CD4-positive, alpha-beta T cell treated with Interleukin-17A for 1 hour (primary cell): ENCODE measurements at places on chromosomes 4 and X.

DNA sequence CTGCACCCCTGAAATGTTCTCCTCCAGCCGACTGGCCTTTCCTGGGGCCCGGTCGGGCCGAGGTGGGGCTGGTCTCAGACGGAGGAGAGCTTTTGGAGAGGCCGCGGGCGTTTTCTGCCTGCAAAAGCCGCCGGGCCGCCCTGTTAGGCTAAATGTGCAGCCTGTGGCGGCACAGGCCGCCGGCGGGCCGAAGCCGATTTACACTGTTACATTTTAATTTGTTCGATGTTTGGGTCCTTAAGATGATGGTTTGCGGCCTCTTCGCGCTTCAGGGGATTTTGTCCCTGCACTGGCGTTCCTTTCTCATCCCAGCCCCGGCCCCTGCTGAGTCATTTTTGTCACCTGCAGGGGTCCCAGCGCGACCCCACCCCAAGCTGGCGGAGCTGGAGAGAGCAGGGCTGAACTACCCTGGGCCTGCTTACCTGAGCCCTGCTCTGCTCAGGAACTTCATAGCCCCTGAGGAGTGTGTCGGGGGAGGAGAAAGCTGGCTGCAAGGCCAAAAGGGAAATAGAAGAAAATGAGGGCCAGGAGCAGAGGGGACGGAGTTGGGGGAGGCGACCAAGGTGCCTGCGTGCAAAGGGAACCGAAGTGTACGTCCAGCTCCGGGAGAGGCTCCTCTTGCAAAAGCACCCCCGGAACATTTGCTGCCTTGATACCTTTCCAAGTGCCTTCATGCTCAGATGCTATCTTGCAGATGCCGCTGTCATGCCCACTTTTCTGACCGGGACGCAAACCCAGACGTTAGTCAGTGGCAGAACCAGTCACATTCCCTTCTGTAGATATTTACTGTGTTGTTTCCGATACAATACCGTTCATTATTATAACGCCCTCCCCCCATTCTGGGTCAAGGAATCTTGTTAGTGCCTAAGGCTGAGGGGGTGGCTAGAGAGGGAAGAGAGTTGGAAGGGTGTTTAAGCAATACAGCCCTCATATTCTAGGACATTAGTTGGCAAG is 977 bp upstream of the RBBP7 start:
- DNase-seq: no peak

- DNase-seq: no peak
These were observed 259.1 kb upstream of the SLIT2 start for GRCh38 chr4:19992471-19993093.

DNA sequence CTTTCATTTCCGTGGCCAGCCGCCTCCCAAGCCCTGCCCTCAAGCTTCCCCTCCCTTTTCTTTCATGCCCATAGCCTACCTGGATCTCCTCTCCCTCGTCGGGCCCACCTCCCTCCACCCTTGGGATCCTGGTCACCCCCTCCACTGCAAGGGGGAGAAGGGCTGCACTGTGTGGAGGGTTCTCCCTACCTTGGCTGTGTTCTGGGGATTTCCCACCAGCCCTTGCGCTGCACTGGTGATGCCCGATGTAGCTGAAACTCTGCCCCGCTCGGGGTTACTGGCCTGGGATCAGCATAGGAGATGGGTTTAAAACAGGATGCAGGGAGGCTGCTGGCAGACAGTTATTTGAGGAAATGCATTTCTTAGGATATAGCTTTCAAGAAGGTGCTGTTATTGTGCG is 128.9 kb downstream of the TBL1X start:
- DNase-seq: no peak

GRCh38 chrX:140815868-140816267 is 106.3 kb downstream of the LINC00632 start:
- no peak for DNase-seq

GRCh38 chr4:156970501-156971164 is 966 bp downstream of the PDGFC start:
- no peak for DNase-seq

DNA sequence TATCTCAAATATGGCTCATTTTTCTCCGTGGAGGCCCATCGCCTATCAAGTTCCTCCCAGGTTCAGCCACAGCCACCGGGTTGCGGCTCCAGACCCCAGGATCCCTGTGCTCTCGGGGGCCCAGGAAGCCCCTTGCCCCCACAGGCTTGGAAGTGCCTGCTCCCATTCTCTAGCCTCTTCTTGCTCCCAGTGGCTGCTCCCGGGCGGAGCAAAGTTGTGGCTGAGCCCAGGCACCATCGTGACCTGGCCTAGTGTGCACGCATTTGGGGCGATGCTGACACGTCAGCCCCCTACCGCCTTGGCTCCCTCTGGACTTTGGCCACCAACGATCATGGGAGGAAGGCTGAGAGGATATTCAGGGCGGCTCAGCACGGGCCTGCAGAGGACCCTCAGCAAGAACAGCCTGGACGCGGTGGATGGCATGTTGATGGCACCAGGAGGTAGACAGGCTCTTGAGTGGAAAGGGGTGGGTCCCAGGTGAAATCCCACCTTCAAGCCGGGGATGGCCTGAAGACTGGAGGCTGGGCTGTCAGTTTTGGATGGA is 419.4 kb upstream of the AGA start:
- no peak for DNase-seq

- DNase-seq: peak; percentile 71
These were observed 1.8 kb downstream of the TBC1D1 start for GRCh38 chr4:37892641-37893040.

DNA sequence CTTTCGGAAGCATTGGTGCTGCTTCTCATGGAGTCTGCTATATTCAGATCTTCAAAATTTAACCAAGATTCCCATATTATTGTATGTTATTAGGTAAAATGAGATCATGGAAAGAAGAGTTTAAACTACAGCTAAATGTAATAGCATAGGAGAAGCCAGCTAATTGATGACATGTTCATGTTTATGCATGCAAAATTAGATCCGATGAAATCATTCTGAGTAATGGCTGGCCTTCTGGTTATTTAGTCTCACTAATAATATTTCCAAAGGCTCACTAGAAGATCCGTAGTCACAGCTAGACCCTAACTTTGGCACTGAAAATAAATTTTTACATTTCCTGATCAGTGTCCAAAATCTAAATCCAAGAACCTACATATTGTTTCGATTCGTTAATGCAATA is 19.8 kb upstream of the PHKA2 start:
- no peak for DNase-seq

DNA sequence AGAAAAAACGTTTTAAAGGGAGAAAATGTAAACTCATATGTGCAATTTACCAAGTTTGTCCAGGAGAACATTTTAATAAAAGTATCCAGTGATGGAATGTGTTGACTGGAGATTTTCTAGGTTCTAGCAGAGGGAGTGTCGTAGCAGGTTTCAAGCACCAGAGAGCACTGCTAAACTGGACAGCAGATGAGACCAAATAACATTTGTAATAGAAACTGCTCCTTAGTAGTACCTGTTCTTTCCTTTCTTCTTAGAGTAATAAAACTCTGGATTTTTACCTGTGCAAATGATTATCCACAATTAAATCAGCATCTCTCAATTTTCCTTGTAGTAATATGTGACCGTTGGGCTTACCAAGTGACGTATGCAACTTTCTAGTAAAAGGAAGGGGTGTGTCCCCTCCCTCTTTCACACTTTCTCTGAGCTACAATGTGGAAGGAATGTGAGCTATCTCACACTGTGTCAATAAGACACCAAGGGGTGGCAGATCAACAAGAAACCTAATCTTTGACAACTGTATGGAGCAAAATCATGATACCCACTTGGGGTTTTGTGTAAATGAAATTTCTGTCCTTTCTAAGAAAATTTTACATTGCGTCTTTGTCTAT is 9.5 kb downstream of the HPGDS start:
- no peak for DNase-seq

- DNase-seq: no peak
These were observed 64.1 kb downstream of the WWC2 start for GRCh38 chr4:183163135-183163534.

GRCh38 chr4:47490550-47490949 is 5.5 kb downstream of the ATP10D start:
- DNase-seq: peak; percentile 26

GRCh38 chr4:104749062-104749461 is 254.4 kb upstream of the CXXC4 start:
- DNase-seq: no peak

GRCh38 chr4:30904215-30904555 is 184.0 kb downstream of the PCDH7 start:
- no peak for DNase-seq

GRCh38 chrX:47958761-47959342 is 44.9 kb downstream of the ZNF182 start:
- peak; percentile 43 for DNase-seq

GRCh38 chrX:50680990-50681389 is 133.0 kb downstream of the SHROOM4 start:
- DNase-seq: no peak

GRCh38 chr4:135365065-135365464 is 1163.5 kb upstream of the PABPC4L start:
- DNase-seq: no peak

GRCh38 chr4:52984462-52984881 is 122.4 kb downstream of the RASL11B start:
- no peak for DNase-seq
